ENCODE measurements at places on chromosomes 5 and 9.

DNA sequence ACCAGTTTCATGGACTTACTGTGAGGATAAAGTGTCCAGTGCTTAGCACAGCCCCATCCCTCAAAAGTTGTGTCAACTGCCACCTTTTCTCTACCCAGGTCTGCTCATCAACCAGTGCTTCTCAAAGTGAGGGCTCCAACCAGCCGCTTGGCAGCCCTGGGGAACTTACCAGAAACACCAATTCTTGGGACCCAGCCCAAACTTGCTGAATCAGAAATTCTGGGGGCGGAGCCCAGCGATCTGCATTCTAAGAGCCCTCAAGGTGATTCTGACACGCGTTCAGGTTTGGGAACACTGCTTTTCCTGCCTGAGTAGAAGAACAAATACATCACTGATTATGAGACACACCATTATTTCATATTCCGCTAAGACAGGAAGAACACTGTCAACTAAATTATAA lies 132.0 kb downstream of the NSG2 start:
- no peak for DNase-seq

- DNase-seq = no peak
Observed at GRCh38 chr5:83388608-83389007, 82.9 kb upstream of the VCAN start.

- DNase-seq = no peak
Observed at GRCh38 chr9:87570000-87570908, 72.6 kb downstream of the DAPK1 start.

DNA sequence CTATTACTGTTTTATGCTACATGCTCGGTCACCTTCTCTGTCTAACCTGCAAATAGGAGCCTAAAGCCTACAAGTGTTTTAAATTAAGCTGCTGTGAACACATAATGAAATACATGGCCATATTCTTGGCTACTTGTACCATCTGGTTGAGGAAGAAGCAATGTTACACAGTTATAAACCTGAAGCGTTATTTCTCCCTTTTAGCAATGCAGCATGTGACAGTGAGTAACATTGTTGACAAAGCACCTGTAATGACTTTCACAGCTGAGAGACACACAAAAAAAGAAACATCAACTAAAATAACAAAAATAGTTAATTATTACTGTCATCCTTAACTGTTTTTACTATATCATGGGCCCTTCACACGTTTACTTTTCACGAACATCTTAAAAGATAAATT lies 146.9 kb downstream of the RORB start:
- DNase-seq = no peak

- no peak for DNase-seq
Observed at GRCh38 chr5:170439223-170439943, 50.2 kb upstream of the KCNMB1 start.

- no peak for DNase-seq
Observed at GRCh38 chr9:113659039-113659438, 195.5 kb downstream of the RGS3 start.

GRCh38 chr5:137095597-137095996 lies 403.5 kb downstream of the SPOCK1 start:
- DNase-seq = no peak

GRCh38 chr9:115413766-115414382 lies 295.9 kb upstream of the TNC start:
- no peak for DNase-seq

- DNase-seq = no peak
Observed at GRCh38 chr9:75132244-75132643, 43.9 kb downstream of the OSTF1 start.

GRCh38 chr5:131381021-131381420 lies 117.2 kb downstream of the CDC42SE2 start:
- no peak for DNase-seq

GRCh38 chr5:53095931-53096525 lies 13.5 kb downstream of the MOCS2 start:
- DNase-seq = peak; percentile 63

DNA sequence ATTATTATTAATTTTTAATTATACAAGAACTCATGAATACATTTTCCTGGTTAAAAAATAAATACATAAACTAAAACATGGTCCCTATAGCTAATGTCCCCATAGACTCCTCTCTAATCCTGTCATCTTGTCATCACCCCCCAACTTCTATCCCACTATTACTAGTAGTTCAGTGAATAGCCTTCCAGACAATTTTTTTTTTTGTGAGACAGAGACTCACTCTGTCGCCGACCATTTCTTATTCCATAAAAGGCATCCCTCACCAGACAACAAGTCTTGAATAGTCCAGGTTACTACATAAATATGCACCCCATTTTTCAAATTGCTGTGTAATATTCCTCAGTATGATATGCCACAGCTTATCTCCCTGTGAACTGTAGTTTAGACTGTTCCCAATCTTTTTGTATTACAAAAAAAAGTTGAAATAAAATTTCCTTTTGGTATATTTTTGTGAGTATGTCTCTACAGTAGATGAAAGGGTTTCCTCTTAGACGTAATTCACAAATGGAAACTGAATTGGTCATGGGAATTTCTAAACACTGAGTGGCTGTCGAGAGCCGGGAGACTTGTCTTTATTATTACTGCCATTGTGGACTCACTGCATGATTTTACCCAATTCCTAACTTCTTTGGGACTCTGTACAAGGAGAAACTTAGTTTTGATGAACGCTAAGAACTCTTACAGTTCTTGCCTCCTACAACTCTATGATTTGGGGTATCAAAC lies 6.4 kb upstream of the ABLIM3 start:
- no peak for DNase-seq

- no peak for DNase-seq
Observed at GRCh38 chr9:113603048-113603375, 139.5 kb downstream of the RGS3 start.

DNA sequence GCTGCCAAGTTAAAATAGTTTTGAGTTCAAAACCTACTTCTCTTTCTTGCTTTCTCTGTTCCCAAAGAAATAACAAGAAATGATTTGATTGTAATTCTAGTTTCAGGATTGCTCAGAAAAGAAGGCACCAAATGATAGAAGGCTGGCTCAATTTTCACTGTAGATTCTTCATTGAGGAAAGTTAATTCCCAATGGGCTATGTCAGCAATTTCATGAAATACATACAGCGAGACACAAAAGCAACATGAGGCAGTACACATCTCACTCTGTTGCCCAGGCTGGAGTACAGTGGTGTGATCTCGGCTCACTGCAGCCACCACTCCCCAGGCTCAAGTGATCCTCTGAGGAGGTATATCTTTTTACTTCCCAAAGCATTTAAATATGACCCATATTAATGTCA lies 1659.9 kb upstream of the C9orf72 start:
- DNase-seq = no peak

DNA sequence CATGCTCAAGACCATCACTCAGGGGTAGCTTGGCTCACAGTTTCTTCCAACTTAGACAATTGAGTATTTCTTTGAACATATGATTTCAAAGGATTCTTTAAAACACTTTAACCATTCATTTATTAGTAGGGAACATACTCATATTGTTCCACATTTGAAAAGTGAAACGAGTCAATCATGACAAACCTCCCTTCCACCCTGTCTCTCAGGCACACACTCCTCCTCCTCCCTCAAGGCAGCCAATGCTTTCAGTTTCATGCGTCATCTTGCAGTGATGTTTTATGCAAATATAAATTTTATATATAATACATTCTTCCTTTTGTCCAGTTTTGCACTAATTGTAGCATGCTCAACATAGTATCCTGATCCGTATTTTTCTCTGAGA lies 126.0 kb upstream of the BOD1 start:
- no peak for DNase-seq

- no peak for DNase-seq
Observed at GRCh38 chr5:170301981-170302652, 4.5 kb upstream of the LCP2 start.

DNA sequence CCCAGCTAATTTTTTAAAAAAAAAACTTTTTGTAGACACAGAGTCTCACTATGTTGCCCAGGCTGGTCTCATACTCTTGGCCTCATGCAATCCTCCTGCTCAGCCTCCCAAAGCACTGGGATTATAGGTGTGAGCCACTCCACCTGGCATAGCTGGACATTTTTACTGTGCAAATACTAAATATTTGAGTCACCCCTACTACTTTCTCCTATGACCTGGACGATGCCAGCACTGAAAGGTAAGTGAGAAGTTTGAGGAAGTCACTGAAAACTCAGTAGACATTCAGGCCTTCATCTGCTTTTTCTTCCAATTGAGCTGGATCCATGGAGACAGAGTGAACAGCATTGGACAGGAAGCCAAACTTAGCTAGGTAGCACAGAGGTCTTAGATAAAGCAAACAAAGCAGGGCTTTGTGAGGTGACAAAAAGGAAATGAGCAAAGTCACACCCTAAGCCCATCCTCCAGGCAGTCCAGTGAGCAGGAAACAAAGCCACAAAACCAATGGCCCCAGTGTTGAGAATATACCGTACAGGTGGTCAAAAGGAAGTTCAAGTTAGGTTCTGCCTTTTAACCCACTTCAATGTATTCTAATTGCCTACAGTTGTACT lies 192.6 kb upstream of the RASA1 start:
- no peak for DNase-seq

- DNase-seq = no peak
Observed at GRCh38 chr5:71482132-71482531, 26.7 kb downstream of the BDP1 start.

- DNase-seq = no peak
Observed at GRCh38 chr5:125528881-125529280, 782.4 kb upstream of the ZNF608 start.

- DNase-seq = no peak
Observed at GRCh38 chr5:159943326-159943725, 27.0 kb downstream of the ADRA1B start.

GRCh38 chr9:127505396-127506116 lies 54.2 kb downstream of the LRSAM1 start:
- DNase-seq = peak; percentile 45

GRCh38 chr5:157327771-157328170 lies 61.8 kb downstream of the CYFIP2 start:
- no peak for DNase-seq

DNA sequence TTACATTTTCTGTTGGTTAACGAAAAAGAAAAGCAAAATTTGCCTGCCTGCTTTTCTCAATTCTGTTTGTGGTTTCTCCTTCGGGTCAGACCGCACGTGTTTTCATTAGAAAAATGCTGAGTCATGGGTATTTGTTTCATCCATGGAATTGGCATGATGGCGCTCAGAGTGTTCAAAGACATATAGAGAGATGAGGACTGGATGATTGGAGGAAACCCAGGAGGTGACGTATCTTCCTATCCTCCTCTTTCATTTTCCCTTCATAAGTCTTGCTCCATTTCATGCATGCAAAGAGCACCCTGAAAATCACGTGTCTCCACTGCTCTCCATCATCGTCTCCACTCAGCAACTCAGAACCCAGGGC lies 353.8 kb upstream of the WWC1 start:
- no peak for DNase-seq

DNA sequence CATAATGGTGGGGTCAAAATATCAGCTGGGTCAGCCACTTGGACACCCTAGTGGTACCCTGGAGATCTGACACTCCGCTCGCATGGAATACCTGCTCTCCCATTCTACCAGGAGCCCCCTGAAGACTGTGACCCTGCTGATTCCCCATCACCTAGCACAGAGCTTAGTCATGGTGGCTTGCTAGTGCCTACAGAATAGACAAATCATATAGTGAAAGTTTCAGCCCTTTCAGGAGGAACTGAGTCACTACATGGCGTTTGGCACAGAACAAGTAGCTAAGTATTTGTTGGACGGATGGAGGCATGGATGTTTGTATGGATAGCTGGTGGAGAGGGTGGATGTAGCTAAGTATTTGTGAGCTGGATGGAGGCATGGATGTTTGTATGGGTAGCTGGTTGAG lies 65.3 kb downstream of the LMX1B start:
- DNase-seq = no peak

DNA sequence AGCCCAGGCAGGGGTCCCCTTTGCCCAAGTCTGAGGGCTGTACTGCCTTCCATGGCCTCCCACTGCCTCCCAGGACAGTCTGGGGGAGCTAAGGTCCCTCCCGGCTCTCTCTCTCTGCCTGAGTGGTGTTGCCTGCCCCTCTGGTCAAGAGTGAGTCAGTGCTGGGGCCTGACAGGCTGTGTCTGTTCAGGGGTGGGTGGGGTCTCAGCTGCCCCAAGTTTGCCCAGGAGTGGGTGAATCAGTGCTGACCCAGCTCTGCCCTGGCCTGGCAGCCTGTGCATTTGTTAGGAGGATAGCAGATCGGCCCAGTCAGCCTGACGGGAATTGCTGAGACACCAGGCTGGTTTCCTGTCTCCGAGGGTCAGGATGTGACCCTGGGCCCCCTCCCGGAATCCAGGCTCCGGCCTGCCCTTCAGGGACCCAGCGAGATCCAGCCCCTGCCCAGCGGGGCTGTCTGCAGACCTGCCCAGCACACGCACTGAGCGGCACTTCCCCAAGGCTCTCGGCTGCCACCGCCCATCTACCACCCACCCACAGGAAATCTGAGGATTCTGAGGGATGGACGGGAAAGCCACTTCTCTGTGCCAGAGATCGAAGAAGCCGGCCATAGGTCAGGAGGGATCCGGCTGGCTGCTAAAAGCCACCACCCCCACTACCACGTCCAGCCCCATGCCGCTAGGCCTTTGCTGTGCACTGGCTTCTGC lies 15.9 kb downstream of the ENG start:
- DNase-seq = peak; percentile 22

- no peak for DNase-seq
Observed at GRCh38 chr9:76194896-76195295, 199.3 kb downstream of the RFK start.

DNA sequence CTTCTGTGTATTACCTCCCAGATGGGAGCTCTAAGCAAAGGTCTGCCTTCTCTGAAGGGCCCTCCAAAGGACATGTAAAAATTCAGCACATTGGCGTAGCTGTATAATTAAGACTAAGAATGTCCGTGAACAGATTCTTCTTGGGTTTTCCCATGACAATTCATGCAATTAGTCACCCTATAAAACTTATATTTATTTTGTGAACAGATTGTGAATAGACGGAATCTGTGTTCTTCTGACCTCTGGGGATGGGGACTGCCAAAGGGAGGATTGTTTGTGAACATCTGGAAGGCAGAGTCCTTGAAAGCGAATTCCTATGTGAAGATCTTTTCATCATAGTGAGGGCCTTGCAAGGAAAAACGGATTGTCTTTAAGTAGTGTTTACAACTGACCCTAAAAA lies 111.3 kb downstream of the EGFLAM start:
- no peak for DNase-seq
